ENCODE measurements at places on chromosomes 2 and 18. TPM values are rescaled to one million over a fixed set of nuclear protein-coding genes. Genes with fewer than 3 reads are reported as not detected.

Gene SIX3
- total RNA-seq, result 3.3 TPM

Gene MLPH
- 225 TPM for total RNA-seq

Gene RTKN
- 25.4 TPM for total RNA-seq

Gene MC2R
- total RNA-seq, result not detected

Gene ICOS
- total RNA-seq, result not detected

Gene PIEZO2
- total RNA-seq, result 0.70 TPM

Gene ABHD1
- 0.50 TPM for total RNA-seq

Gene C1D
- 27.6 TPM for total RNA-seq

Gene SOWAHC
- total RNA-seq, result 9.2 TPM
